Foreskin keratinocyte (primary cell): ENCODE measurements at places on chromosomes 4 and X. TPM values are rescaled to one million over a fixed set of nuclear protein-coding genes. Genes with fewer than 3 reads are reported as not detected.

GRCh38 chrX:30577362-30577991 lies at the start of gene TASL:
Gene TASL (minus strand): TSS chrX:30577766. CDS start chrX:30560355, 17,411 bp downstream.
- no peak for DNase-seq

DNA sequence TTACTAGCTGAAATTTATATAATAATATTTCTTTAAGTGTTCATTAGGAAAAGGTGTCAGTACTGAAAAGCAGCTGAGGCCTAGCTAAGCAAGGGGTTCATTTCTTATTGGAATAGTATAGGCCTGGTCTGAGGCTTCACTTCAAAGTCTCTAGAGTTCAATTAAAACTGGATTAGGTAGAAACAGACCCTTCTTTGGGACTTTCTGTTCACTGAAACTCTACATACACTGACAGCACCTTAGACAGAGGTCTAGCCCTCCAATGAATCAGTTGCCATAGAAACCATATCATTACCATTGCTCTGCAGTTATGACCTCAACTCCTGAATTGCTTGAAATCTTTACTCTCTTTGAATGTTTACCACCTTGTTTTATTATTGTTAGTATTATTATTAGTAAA lies 86.4 kb upstream of the MAB21L2 start:
- DNase-seq, result no peak

DNA sequence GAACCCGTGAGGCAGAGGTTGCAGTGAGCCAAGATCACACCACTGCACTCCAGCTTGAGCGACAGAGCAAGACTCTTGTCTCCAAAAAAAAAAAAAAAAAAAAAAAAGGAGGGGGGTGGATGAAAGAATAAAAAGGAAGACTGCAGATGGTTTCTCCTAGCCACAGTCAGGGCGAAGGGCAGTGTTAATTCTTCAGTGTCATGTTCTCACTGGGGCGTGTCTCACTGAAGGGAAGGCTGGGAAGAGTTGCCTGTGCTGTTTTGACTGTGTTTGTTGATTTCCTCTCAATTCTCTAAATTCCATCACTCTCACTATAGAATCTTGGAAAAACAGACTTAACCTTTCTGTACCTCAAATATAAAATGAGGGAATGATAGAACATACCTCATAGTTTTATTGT lies 71.6 kb upstream of the DHX15 start:
- no peak for DNase-seq

Gene DGKK
- total RNA-seq, result not detected in 2 replicates

- DNase-seq, result no peak
Observed at GRCh38 chr4:154044742-154045485, 256.0 kb upstream of the SFRP2 start.

DNA sequence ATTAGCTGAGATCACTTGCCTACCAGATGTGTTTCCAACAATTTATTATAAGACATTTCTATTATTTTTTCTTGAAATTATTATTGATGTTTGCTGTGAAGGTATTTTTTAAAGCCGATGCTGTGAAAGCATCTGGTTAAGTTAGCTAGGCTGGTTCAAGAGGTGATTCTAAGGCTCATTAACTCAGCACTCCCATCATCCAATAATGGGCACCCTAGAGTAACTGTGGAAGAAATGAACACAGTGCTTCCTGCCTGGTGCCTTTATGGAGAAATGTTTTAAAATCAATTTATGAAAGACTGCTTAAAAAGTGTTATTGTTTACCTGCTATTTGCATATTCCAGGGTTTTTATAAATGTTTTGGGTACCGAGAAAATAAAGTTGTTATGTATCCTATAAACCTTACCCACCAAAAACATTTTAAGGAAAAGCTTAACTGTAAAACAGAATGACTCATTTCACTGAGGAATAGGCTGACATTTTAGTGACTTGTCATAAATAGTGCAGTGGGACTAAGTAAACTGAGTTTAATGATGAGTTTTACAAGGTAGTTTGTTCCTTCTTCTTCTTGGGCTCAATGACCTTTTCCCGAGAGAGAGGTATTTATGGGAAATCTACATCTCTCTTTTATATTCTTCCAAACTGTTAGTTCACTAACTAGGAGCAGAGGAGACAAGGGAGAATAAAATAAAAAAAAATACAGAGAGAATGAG lies 310.0 kb upstream of the AADAT start:
- no peak for DNase-seq

Gene CCDC120
- total RNA-seq, result 5.9 and 8.0 TPM in 2 replicates

Gene USP17L28
- not detected in 2 replicates for total RNA-seq

Gene PARM1
- 0.07 and 0.10 TPM in 2 replicates for total RNA-seq

DNA sequence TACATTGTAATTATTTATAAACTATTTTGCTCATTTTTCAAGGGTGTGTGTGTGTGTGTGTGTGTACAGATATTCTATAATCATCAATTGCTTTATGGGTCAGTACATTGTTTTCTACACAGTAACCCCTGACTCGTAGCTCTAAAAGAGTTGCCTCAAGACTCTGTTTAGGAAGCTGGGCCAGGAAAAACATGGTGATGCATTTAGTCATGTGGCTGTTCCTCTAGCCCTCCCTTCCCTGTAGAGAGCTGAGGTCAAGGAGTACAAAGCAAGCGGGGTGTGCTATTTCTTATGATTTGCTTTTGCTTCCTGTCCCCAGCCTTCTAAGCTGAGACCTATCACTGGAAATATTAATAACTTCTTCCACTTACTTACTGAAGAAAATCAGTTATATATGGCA lies 34.8 kb upstream of the SPANXD start:
- DNase-seq, result no peak

GRCh38 chr4:58254291-58254690 lies 1144.1 kb upstream of the IGFBP7 start:
- DNase-seq, result no peak

- no peak for DNase-seq
Observed at GRCh38 chr4:135256111-135256510, 1054.5 kb upstream of the PABPC4L start.
